ENCODE measurements at places on chromosomes 4 and X.

DNA sequence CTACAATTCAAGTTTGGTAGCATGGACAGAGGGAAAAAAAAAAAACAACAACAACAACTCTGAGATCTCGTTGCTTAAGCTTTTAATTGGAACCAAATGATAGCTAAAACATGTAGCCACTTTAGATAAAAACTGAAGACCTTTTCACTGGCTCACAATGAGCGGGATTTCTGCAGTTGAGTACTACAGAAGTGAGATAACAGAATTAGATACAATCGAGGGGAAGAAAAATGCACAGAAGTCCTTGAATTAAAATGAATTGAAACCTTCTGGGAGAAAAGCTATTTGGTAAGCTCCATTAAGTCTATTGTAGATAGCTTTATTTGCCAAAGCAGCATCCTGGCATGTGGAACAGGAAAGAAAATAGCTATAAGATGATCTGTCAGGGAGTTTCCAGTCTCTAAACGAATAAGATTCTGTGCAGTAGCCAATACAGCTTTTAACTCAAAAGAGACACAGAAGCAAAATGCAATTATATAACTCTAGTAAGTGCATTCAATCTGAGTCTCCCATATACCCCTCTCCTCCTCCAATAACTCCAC, 248.5 kb downstream of the ENOX2 start:
- no peak for DNase-seq

DNA sequence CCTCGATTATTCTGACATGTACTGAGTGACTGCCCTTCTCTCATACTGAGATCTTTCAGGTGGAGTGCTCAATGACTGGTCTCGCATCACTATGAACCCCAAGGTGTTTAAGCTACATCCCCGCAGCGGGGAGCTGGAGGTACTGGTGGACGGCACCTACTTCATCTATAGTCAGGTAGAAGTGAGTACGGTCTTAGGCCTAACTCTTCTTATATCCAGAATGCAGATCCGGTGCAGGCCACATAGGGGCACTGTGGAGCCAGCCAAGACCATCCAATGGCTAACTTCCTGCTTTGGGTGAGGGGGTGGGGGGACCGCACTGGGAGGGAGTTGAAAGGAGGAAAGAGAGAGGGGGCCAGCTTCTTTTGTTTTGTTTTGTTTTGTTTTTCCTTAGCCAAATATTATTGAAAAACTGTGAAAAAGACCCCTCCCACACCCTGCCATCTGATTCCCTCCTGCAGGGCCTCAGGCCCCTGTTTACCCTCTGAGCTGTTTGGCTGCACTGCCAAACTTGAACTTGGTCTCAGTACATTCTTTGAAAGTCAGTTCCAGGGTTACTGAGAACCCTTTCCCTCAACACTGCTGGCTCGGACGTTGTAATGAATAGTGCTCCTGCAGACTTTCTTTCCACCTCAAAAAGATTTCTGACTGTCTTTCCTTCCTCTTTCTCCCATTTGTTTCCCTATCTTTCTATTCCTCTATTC, 16.2 kb downstream of the AWAT2 start:
- peak; percentile 1 for DNase-seq

DNA sequence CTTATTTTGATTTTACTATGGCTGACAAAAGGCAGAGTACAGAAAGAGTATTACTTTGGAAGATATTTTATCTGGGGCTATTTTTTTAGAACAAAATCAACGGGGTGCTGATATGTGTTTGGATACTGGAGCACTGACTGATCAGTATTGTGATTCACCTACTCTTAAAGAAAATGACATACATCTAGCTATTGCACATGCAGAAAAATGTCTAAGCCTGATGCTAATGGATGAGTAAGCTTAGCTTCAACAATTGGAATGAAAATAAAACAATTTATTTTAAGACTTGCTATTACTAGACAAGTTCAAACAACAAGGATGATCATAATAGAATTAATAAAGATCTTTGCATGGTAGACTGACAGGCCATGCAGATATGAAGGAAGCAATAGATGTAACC, 262.0 kb downstream of the PPP1R2C start:
- DNase-seq: no peak

DNA sequence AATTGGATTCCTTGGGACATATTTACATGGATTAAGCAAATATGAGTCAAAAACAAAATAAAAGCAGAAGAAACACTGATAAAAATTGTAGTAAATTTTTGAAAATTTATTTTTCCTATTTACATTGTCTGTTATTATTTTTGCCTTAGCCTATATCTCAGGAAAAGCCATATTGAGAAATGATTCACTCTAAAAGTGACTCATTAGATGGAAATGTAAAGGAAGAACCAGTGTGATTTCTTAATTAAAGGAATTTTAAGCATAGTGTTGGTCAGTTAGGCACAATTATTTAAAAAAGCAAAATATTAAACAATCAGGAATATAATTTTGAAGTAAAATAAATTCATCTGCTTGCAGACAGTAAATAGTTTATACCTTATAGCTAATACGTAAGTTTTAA, 167.4 kb upstream of the NAP1L5 start:
- DNase-seq: no peak

DNA sequence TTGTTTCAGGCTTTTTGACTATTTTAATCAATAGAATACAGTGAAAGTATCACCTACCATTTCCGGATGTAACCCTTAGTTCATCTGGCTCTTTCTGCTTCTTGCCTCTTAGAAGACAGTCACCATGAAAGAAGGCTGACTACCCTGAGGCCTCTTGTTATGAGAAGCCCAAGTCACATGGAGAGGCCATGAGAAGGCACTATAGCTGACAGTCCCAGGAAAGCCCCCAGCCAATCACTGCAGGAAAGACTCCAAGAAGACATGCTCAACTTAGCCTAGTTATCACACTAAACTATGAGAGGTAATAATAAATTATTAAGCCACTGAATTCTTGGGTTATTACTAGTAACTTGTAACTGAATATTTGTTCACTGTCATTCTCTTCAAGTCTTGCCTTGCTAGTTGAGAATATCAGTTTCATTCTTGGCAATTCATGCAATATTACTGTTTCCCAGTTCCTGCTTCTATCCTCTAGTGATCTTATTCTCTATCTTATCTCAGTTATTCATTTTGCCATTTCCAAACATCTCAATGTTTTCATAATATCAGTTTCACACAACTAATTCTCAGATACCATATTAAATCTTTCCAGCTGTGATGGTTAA, 57.1 kb upstream of the GUCY1A1 start:
- DNase-seq: no peak

- no peak for DNase-seq
Measured at GRCh38 chr4:87088186-87088585, 132.2 kb downstream of the KLHL8 start.

DNA sequence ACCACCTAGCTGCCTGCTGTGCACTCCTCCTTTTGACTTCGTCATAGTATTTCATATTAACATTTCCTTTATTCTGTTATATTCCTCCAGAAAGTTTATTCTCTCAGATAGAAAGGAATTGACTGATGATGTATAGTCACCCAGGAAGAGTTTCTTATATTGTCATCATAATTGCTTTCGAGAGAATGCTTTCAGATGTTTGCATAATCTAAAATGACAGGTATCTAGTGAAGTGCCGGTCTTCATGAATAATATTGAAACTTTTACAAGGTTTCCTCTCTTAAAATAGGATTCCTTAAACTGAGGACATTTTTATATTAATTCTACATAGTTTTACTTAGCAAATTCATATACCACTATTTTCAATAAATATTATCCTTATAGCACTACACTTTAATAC, 10.1 kb downstream of the SEC24D start:
- DNase-seq: no peak

GRCh38 chr4:184348311-184349233, 125.8 kb downstream of the IRF2 start:
- no peak for DNase-seq

GRCh38 chrX:112513154-112513553, 166.6 kb downstream of the LHFPL1 start:
- no peak for DNase-seq

DNA sequence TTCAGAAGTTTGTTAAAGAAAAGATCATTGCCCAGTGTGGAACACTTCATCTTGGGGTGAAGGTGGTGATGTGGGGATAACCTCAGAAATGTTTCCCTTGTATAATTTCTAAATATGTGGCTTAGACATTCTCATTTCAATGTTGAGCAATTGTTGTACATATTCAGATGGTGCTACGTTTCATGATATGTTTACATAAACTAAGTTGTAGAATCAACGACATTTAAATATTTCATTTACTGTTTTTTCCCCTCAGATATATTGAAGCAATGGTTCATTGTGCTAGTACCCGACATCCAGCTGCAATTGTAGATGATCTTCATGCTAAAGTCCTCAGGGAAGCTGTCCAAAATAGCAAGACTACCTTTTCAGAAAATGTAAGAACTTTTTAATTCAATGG, 92.6 kb downstream of the BLTP1 start:
- no peak for DNase-seq

DNA sequence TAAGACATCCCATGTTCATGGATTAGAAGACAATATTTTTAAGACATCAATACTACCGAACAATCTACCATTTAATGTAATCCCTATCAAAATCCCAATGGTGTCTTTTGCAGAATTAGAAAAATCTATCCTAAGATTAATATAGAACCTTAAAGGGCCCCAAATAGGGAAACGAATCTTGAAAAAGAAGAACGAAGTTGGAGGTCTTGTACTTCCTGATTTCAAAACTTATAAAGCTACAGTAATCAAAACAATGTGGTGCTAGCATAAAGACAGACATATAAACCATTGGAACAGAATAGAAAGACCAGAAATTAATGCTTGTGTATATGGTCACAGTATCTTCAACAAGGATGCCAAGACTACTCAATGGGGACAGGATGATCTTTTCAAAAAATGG, 42.0 kb downstream of the CENPE start:
- DNase-seq: no peak

DNA sequence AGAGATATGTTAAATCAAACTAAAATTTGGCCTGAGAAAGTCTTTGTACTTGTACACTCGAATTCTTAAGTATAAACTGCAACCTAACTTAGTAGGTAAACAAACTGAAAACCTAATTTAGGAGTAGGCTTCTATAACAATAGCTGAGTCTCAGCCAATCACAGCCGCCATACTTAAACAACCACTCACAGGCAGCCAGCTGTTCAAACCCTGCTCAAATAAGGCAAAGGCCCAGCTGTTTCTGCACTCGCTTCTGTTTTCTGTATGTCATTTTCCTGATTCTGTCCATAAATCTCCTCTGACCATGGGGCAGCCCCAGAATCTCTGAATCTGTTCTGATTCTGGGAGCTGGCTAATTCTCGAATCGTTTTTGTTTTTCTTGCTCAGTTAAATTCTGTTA, 7.8 kb upstream of the PLS3 start:
- no peak for DNase-seq

DNA sequence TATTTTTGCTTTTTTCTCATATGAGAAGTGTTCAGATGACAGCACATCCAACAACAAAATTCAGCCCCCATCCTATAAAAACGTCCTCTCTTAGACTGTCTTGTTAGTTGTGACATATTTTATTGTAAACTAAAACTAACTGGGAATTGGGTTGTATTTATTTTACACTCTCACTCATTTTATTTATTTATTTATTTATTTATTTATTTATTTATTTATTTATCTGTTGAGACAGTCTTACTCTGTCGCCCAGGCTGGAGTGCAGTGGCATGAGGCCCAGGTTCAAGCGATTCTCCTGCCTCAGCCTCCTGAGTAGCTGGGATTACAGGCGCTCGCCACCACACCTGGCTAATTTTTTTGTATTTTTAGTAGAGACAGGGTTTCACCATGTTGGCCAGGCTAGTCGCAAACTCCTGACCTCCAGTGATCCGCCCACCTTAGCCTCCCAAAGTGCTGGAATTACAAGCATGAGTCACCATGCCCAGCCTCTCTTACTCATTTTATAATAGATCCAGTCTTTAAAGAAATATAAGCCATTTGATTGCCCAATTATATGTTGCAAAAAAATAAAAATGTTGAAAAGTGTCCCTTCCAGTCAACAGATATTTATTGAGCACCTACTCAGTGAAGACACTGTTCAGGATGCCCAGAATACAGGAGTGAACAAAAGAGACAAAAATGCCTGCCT, 44.6 kb downstream of the PALLD start:
- no peak for DNase-seq

- DNase-seq: no peak
Measured at GRCh38 chr4:101334963-101335572, 12.3 kb downstream of the PPP3CA start.

- DNase-seq: no peak
Measured at GRCh38 chrX:71052721-71053120, 15.4 kb downstream of the SNX12 start.

GRCh38 chr4:103032574-103032973, 13.1 kb upstream of the SLC9B1 start:
- no peak for DNase-seq

- no peak for DNase-seq
Measured at GRCh38 chrX:18664947-18665346, 7.0 kb downstream of the RS1 start.

DNA sequence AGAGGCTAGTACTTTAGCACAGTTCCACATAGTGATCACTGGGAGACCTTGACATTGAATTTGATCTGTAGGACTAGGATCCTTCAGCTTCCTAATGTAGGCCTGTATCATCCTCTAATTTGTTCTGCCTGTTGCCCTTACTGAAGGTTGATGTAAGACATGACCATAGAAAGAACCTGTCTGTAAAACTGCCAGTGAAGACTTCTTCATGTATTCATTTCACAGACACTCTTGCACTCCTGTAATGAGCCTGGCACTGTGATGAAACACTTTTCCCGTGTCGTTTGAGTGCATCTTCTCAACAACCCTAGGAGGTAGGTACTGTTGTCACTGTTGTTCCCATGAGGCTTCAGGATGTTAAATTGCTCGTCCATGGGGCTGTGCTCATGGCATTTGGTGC, 14.7 kb downstream of the RAB9A start:
- no peak for DNase-seq

DNA sequence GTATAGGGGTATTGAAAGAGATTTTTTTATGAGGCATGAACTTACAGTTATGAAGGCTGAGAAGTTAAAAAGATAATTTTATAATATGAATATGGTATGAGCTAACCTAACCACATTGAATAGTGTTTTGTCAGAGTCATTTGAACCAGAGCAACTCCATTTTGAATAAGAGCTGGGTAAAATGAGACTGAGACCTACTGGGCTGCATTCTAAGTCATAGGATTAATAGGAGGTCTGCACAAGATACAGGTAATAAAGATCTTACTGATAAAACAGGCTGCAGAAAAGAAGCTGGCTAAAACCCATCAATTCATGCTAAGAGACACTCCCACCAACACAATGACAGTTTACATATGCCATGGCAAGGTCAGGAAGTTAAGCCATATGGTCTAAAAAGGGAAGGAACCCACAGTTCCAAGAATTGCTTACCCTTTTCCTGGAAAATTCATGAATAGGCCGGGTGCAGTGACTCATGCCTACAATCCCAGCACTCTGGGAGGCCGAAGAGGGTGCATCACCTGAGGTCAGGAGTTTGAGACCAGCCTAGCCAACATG, 209.2 kb downstream of the TECRL start:
- DNase-seq: no peak

DNA sequence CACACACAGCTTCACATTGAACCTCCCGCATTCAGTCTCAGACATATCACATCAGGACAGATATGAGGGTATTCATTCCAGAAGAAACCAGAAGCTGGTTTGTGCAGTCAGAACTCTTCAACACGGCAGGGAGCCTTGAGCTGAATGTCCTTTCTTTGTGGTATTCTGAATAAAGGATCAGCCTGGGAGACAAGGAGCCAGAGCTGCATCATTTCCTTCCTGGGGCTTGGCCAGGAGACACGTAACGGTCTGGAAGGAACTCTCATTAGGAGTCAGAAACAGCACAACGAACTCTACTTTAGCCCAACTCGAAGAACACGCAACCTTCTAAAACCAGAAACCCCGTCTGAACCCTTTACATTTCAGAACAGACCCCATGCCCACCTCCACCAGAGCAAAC, 46.4 kb downstream of the KDR start:
- DNase-seq: no peak

GRCh38 chr4:101787701-101788316, 2.7 kb upstream of the BANK1 start:
- no peak for DNase-seq
